ENCODE measurements at places on chromosomes 1 and 21. TPM values are rescaled to one million over a fixed set of nuclear protein-coding genes. Genes with fewer than 3 reads are reported as not detected.

- no peaks in the 10 kb centered on the region for H3K36me3 ChIP-seq
- no peak within 1 kb of the TSS for H3K4me3 ChIP-seq
- H3K4me1 ChIP-seq = no peaks in the 10 kb centered on the region
- DNase-seq = no peak
- no peak within 1 kb of the TSS for H3K27ac ChIP-seq
- no peaks in the 10 kb centered on the region for H3K27me3 ChIP-seq
Measured at GRCh38 chr1:157099633-157100009, at the start of gene ETV3L. TSS of gene ETV3L (minus strand) at chr1:157099808. CDS start at chr1:157099523, 285 bp downstream.

GRCh38 chr1:16187748-16188401, 24.6 kb downstream of the ARHGEF19 start:
- peak overlapping the region; percentile 21 for H3K27ac ChIP-seq
- peaks cover 7% of the 10 kb centered on the region for H3K4me1 ChIP-seq
- H3K36me3 ChIP-seq = no peaks in the 10 kb centered on the region
- no peak overlapping the region for H3K4me3 ChIP-seq
- DNase-seq = peak; percentile 75

DNA sequence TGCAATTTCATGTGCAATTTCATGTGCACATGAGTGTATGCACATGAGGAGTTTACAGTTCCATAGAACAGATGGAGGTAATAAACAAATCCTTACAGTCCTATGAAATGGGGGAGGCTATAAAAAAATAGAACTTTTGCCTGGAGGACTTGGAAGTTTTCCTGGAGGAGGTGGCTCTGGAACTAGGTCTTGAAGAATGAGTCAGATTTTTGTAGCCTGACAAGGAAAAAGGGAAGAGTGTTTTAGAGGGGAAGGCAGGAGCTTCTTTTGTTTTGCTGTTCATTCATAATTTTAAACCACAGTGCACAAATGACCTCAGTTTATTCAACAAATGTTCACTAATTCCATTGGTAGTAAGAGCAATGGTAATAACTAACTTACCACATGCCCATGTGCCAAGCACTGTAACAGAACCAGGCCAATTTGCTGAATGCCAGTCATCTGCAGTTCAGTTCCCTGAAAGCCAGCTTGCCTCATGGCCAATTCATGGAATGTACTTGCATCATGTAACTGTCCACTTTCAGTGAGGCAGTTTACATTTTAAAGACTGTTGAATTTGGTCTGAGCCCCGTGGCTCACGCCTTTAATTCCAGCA, 2.7 kb downstream of the DIO1 start:
- no peaks in the 10 kb centered on the region for H3K36me3 ChIP-seq
- H3K27ac ChIP-seq = peak overlapping the region; percentile 12
- H3K27me3 ChIP-seq = no peaks in the 10 kb centered on the region
- DNase-seq = peak; percentile 73
- H3K4me3 ChIP-seq = no peak overlapping the region

- H3K36me3 ChIP-seq = peaks cover 27% of the 10 kb centered on the region
- H3K27me3 ChIP-seq = no peaks in the 10 kb centered on the region
- DNase-seq = peak; percentile 87
- peak overlapping the region; percentile 40 for H3K27ac ChIP-seq
- H3K4me3 ChIP-seq = no peak overlapping the region
Measured at GRCh38 chr1:204130981-204131892, 20.6 kb downstream of the ETNK2 start.

GRCh38 chr1:58466630-58467241, 79.8 kb downstream of the OMA1 start:
- no peaks in the 10 kb centered on the region for H3K36me3 ChIP-seq
- DNase-seq = no peak
- H3K27ac ChIP-seq = no peak overlapping the region

DNA sequence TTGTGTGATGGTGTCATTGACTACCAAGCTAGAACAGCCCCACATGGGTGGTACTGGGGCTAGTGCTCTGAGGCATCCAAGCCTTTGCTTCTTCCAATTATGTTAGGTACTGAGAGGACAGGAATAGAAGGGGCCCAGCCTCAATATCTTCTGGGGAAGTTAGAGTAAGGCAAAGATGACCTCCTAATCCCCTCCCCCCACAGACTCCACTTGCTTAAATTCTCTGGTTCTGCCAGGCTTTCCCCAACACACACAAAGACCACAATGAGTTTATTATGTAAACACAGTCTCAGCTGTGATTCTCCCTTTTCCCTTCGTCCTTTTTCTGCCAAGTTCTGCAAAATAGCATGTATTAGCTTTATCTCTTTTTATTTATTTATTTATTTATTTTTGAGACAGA, 3.1 kb upstream of the TACSTD2 start:
- no peak overlapping the region for H3K27ac ChIP-seq
- H3K4me1 ChIP-seq = peaks cover 22% of the 10 kb centered on the region
- no peaks in the 10 kb centered on the region for H3K27me3 ChIP-seq
- H3K36me3 ChIP-seq = no peaks in the 10 kb centered on the region

GRCh38 chr21:34039678-34040382, 33.5 kb upstream of the MRPS6 start:
- no peaks in the 10 kb centered on the region for H3K36me3 ChIP-seq
- no peak for DNase-seq
- no peak overlapping the region for H3K27ac ChIP-seq

DNA sequence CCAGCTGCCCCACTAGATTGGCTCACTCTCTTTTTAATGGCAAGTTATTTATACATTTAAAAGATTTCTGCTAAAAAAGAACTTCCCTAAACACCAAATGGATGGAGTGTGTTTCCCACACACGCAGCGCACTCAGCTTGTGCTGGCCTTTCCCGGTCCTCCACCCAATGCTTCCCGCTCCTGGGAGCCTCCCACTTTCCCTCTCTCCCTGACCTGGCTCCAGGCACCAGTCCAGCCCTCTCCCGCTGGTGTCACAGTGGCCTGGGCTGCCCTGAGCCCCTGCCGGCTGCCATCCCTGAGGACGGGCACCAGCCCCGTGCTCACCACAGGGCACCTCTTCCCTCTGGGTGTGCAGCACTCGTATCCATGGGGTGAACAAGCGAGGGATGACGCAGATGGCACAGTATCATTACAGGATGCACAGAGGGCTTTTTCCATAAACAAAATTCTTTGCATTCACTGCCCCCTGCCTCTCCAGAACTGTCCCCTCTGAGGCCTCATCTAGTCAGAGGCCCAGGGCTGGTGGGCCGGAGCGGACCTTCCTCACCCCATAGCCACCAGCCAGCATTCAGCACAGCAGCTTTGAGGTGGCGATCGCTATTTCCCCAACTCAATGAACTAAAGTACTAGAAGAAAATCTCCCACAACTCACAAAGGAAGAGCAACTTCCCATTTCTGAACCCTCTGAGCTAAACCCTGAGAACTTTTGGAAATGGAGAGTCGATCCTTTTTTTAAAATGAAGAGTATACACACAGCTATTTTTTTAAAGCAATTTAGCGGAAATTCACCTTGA, 68.5 kb downstream of the SLC37A1 start:
- DNase-seq = no peak
- H3K27me3 ChIP-seq = peaks cover 5% of the 10 kb centered on the region
- no peak overlapping the region for H3K4me3 ChIP-seq
- no peak overlapping the region for H3K27ac ChIP-seq
- no peaks in the 10 kb centered on the region for H3K36me3 ChIP-seq

GRCh38 chr1:234731569-234732085, 121.6 kb upstream of the IRF2BP2 start:
- H3K4me1 ChIP-seq = peaks cover 37% of the 10 kb centered on the region
- no peaks in the 10 kb centered on the region for H3K36me3 ChIP-seq
- peak overlapping the region; percentile 83 for H3K27ac ChIP-seq
- DNase-seq = peak; percentile 63
- no peak overlapping the region for H3K4me3 ChIP-seq

DNA sequence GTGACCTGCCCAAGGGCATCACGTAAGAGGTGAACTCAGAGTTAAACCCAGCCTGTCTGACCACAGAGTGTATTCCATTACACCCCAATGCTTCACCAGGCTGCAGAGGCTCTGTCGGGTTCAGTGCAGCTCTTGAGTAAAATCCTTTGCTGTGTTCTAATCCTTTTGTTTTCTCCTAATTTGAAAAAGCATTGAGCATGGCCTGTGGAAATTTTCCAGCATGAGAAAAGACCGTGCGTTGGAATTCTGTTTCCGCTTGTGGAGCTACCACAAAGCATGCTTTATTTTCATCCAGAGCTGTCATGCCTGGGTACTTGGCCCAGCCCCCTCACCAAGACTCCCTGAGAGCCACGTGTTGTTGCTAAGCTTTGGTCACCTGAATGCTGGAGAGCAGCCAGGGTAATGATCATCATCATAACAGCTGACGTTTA, 317.6 kb downstream of the PRDM2 start:
- DNase-seq = no peak
- H3K36me3 ChIP-seq = no peaks in the 10 kb centered on the region
- H3K27me3 ChIP-seq = no peaks in the 10 kb centered on the region
- H3K4me3 ChIP-seq = no peak overlapping the region

GRCh38 chr1:16267690-16268180, 30.8 kb upstream of the CPLANE2 start:
- no peak for DNase-seq
- H3K27me3 ChIP-seq = no peaks in the 10 kb centered on the region
- no peak overlapping the region for H3K27ac ChIP-seq
- peaks cover 8% of the 10 kb centered on the region for H3K36me3 ChIP-seq
- H3K4me1 ChIP-seq = peaks cover 26% of the 10 kb centered on the region

GRCh38 chr21:30044447-30045064, 104.8 kb upstream of the GRIK1 start:
- H3K4me3 ChIP-seq = no peak overlapping the region
- no peaks in the 10 kb centered on the region for H3K36me3 ChIP-seq
- no peak overlapping the region for H3K27ac ChIP-seq
- no peaks in the 10 kb centered on the region for H3K4me1 ChIP-seq
- no peaks in the 10 kb centered on the region for H3K27me3 ChIP-seq

GRCh38 chr1:27007909-27008582, 4.6 kb downstream of the TENT5B start:
- H3K4me1 ChIP-seq = peaks cover 46% of the 10 kb centered on the region
- no peaks in the 10 kb centered on the region for H3K27me3 ChIP-seq

GRCh38 chr1:207500306-207500705, 4.3 kb downstream of the CR1 start:
- no peak overlapping the region for H3K4me3 ChIP-seq
- no peaks in the 10 kb centered on the region for H3K4me1 ChIP-seq
- H3K27me3 ChIP-seq = peaks cover 40% of the 10 kb centered on the region
- no peaks in the 10 kb centered on the region for H3K36me3 ChIP-seq

DNA sequence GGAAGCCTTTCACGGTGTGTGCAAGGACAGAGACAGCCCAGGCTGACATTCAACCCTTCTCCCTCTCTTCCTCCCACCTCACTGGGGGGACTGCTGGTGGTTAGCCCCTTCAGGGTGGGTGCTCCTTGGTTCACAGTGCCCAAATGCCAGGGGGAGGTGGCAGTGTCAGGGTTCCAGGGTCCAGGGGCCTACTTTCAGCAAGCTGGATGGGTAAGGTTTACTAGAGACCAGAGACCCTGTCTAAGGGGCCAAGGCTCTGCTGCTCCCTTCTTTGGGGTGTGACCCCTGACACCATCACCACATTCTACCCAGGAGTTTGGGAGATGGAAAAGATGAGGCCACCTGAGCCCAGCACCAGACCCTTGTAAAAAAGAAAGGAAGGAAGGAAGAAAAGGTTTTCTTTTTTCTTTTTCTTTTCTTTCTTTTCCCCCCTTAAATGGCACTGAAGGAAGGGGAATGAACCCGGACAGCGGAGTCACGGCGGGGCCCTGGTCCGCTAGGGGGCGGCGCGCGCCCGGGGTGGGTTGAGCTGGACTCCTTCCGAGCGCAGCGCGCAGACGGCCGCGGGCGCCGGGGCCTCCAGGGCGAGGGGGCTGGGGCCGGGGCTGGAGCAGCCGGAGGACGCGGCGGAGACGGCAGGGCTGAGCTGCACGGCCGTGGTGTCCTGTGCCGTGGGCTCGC, 18.8 kb downstream of the KNCN start:
- no peaks in the 10 kb centered on the region for H3K36me3 ChIP-seq
- H3K4me3 ChIP-seq = peak overlapping the region; percentile 34
- peaks cover 12% of the 10 kb centered on the region for H3K27me3 ChIP-seq
- H3K27ac ChIP-seq = no peak overlapping the region

- no peak overlapping the region for H3K4me3 ChIP-seq
- DNase-seq = no peak
- no peaks in the 10 kb centered on the region for H3K4me1 ChIP-seq
Measured at GRCh38 chr1:29322861-29323585, 86.7 kb downstream of the PTPRU start.

DNA sequence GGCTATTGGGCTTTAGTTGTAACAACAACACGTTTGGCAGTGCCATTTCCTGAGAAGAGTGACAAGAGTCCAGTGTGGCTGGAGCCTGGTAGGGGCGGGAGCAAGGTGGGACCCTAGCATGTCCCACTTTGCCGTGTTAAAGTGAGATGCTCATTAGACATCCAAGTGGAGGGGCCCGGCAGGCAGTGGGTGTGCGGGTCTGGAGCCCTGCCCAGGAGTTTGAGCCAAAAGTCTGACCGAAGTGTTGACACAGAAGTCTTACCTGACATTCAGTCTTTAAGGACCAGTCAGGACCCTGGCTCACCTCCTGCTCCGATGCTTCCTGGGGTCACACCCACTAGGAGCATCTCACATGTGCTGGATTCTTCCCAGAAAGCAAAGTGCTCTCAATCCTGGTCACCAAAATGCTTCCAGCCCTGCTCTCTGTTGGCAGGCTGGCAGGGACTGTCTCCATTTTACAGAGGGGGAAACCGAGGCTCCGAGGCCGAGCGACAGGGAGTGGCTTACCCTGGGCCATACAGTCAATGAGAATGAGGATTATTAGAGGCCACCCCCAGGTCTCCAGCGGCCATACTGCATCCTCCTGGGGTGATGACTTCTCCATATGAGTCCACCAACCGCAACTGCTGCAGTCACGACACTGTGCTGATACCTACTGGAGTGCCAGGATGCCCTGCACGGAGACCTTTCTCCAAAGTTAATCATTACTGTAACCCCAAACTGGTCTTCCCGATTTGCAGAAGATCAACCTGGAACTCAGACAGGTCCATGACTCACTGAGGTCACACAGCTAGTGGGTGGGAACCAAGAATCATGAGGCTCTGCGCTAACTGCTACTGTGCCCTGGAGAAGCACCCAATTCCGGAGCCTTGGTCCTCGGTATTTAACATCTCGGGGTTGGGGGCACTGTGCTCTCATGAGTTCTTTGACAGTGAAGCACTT, 112.7 kb downstream of the PRDM2 start:
- no peak for DNase-seq
- no peaks in the 10 kb centered on the region for H3K36me3 ChIP-seq
- H3K4me3 ChIP-seq = no peak overlapping the region
- H3K27ac ChIP-seq = no peak overlapping the region

GRCh38 chr1:235002706-235003300, 125.8 kb downstream of the TOMM20 start:
- H3K4me1 ChIP-seq = peaks cover 12% of the 10 kb centered on the region
- no peak for DNase-seq
- no peaks in the 10 kb centered on the region for H3K36me3 ChIP-seq
- H3K27me3 ChIP-seq = no peaks in the 10 kb centered on the region
- H3K27ac ChIP-seq = no peak overlapping the region
- H3K4me3 ChIP-seq = no peak overlapping the region

- no peaks in the 10 kb centered on the region for H3K4me1 ChIP-seq
- H3K27ac ChIP-seq = no peak overlapping the region
- H3K36me3 ChIP-seq = no peaks in the 10 kb centered on the region
Measured at GRCh38 chr1:29583727-29584126, 347.4 kb downstream of the PTPRU start.

GRCh38 chr21:38773099-38774061, 32.3 kb upstream of the ETS2 start:
- DNase-seq = peak; percentile 90
- H3K4me1 ChIP-seq = peaks cover 67% of the 10 kb centered on the region
- H3K27ac ChIP-seq = peak overlapping the region; percentile 67

Gene LHX8
- 20.5 TPM for total RNA-seq

Gene DIRAS3
- total RNA-seq = 1.1 TPM

Gene KCNQ4
- total RNA-seq = 0.05 TPM

Gene EXTL1
- not detected for total RNA-seq

Gene RGS1
- total RNA-seq = not detected

Gene LCE3E
- total RNA-seq = not detected

Gene SGIP1
- total RNA-seq = 0.41 TPM
